ENCODE measurements at places on chromosomes 5 and 9.
A peak's percentile ranks its signal among the peaks of the same experiment; 100 is the strongest.

DNA sequence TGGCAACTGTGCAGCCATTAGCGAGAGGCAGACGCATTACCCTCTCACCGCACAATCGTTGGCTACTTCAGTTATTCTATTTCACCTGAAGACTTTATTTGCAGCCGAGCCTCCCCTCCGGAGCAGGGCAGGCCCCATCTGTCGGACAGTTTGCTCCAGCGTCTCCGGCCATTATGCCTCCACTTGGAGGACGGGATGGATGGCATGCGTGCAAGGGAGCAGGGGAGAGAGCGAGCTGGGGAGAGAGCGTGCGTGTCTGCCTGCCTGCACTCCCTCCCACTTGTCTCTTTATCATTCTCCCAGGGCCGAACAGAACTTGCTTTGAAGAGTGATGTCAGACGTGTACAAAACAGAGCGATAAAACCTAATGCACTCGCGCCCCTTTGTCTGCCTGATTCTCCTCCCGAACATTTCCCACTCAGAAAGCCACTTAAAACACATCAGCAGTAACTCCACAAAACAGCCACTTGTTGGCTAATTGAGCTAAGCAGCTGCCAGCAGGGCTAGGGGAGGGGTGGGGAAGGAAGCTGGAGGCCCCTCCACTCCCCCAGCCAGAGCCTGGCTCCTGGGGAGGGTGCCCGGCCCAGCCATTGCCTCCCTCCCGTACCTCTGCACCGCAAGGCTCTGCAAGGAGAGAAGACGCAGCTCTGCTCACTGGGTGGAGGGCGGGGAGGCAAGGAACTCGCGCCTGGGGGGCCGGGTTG is 43.4 kb upstream of the FUBP3 start:
- peak; percentile 44 for DNase-seq

- DNase-seq = no peak
These were observed 170.7 kb downstream of the CFAP90 start for GRCh38 chr5:7680260-7680659.

DNA sequence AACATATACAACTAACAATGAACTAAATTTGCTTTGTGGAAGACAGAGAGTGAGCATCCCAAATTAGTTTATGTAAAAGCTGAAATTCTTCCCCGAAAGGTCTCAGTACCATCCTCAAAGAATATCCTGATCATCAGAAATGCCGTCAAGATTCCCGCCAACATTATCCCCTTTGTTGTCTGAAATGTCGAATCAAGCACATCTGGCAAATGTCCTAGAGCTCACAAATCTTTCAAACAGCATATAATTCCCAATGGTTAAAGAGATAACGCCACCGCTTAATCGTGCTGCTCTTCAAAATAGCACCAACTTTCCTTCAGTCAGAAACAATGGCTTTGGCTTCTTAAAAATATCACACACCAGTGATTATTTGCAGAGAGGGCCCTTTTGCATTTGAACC is 23.8 kb downstream of the MORN5 start:
- no peak for DNase-seq

- peak; percentile 26 for DNase-seq
These were observed 24.7 kb downstream of the FNBP1 start for GRCh38 chr9:130018265-130018664.

GRCh38 chr9:117268847-117269446 is 145.9 kb downstream of the ASTN2 start:
- no peak for DNase-seq

DNA sequence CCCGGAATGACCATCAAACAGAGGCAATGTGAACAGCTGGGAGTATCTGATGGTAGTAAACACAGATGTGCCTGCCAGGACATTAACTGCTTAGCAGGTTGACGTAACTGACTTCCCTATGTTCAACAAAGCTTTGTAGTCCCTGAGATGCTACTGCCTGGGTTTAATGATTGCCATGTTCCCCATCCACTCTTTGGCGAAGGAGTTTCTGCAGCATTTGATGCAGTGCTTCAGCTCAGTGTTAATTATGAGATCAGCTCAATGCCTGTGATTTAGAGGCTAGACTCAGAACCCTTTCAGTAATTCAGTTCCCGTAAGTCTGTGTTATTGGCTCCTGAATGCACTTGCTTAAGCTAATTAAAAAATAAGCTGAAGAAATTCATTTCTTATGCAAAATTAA is 547.3 kb upstream of the ZNF608 start:
- no peak for DNase-seq

DNA sequence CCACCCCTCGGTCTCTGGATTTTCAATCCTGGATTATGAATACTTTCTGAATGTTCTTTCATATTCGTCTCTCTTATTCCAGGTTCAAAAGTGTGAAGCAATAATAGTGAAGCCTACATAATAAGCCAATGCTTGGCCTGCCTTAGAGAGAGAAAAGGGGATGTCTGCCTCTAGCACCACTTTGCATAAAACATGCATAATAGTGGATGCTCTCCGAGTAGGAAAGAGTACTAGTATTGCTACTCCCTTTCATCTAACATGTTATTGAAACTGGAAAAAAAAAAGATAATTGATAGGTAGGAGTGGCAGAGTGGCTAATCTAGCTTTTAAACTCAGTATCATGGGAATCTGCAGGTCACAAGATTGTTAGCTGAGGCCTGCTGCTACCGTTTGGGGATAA is 158.1 kb downstream of the SPATA31D1 start:
- no peak for DNase-seq

GRCh38 chr5:51829230-51829629 is 446.0 kb downstream of the ISL1 start:
- DNase-seq = no peak

DNA sequence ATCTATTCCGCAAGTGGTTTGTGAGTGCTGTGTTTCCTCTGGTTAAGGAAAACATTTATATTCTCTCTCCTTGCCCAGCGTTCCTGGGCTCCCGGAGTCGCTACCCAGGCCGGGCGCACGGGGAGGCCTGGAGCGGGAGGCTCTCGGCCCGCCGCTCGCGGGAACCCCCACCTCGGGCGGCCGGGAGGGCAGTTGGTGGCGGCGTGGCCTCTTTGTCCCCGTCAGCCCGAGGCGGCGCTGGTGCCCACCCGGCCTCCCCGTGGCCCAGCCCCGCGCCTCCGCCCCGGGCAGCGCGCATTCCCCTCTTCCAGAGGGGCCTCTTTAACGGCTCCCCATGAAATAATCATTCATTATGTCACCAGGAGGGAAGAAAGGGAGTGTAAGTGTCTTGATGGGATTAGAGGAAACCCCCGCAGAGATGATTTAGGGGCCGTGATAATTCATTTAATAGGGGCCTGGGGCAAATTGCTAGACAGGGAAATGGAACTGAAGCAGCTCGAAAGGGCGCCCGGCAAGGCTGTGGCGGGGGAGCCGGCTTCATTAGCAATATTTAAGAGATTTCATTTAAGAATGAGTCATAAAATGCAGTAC is 181.9 kb upstream of the TBCA start:
- DNase-seq = no peak

DNA sequence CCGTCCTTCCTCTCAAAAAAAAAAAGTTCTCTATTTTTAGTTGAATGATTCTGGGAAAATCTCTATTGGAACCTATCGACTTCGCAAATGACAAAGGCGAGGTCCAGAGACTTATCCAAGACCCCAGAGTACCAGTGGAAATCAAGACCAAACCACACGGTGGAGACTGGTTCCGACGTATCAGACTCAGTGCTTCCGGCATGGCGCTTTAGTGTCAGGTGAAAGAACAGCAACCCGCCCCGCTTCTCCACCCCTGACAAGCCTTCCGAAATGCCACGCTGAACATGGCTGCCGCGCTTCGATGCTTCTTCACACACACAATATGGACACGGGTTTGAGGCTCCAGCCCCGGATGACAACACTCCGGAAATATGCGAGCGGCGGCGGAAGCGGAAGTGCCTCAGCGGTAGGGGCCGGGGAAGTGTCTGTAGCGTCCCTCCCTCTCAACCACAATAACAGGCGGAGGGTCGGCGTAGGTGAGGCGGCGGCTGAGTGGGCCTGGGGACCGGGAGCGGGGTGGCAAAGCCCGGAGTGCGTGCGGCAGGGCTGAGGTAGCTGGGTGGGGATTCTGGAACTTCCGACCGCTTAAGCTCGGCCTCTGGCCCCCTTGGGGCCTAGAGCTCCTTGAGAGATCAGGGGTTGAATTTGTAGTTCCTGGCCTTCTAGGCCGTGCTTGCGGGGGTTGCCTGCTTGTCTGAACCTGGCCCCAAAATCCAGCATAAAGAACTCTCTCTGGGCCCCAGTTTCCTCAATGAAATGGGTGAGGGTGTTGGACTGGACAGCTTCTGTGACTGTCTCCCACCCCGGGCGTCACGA is at the start of gene FBXO38:
FBXO38 (plus strand) TSS at position 395 of the 816 bp plus-strand sequence. CDS start 10,819 bp downstream, outside the sequence.
- peak; percentile 96 for DNase-seq

DNA sequence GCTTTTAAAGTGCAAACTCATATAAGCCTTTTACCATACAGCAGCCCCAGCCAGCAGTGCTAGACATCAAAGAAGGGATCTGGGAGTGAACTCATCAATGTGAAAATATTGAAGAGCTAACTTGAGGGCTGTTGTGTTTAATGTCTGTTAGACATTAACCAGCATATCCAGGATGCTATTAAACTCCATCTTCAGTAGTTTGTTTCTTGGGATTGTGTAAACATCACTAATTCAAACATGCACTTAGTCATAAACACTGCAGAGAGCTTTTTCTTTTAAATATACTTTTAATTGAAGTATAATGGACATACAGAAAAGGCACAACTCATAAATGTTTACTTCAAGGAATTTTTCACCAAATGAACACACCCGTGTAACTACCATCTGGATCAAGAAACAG is 81.8 kb downstream of the TMEM252 start:
- no peak for DNase-seq

DNA sequence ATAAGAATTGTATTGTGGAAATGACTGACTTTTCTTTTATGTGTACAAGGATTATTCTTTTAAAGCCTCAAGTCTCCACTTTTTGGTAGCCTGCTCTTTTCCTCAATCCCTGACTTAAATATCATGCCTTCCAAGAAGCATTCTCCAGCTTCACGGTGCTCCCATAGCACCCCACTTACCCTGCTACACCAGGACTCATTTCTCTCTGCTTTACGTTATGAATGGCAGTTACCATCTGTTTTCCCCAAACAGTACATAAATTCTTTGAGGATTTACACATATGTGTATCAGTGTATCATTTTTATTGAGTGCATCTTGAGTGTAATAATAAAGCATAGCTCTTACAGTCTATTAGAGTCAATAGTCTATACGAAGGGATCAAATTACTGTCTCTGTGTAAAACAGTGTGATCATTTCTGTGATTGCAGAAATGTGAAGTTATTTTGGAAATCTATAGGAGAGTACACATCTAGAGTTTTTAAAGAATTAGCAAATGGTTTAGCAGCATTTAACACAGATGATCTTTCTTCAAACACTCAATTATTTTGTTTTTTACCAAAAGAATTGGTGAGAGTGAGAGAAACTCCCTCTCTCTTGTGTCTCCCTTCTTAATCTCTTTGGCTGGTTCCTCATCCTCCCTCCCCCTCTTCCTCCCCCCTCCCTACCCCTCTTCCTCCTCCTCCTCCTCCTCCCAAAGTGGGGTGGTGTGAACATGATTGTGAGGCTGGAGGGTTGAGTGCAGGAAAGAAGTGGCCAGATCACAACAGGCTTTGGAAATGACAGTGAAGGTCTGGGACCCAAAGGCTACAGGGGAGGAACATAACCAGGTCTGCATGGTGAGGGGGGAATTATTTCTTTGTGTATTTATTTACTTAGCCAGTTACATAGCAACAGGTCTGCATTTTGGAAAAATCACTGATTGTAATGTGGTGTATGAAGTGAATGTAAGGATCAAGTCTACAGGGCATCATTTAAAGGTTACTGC is 27.6 kb upstream of the ECM2 start:
- peak; percentile 5 for DNase-seq

- DNase-seq = no peak
These were observed 629.8 kb downstream of the EFNA5 start for GRCh38 chr5:107040907-107041306.

GRCh38 chr5:62138607-62139006 is 167.4 kb upstream of the KIF2A start:
- DNase-seq = no peak

- DNase-seq = no peak
These were observed 947 bp upstream of the MARCHF3 start for GRCh38 chr5:127031147-127031862.

- peak; percentile 42 for DNase-seq
These were observed 11.9 kb downstream of the ROPN1L start for GRCh38 chr5:10453545-10453944.

- DNase-seq = no peak
These were observed 9.1 kb downstream of the EGFL7 start for GRCh38 chr9:136671646-136672430.

- DNase-seq = no peak
These were observed 129.6 kb upstream of the ABCA1 start for GRCh38 chr9:105057551-105057950.

- no peak for DNase-seq
These were observed 243.0 kb upstream of the SLC24A2 start for GRCh38 chr9:20031836-20032235.

GRCh38 chr5:180330810-180331646 is 22.1 kb downstream of the GFPT2 start:
- peak; percentile 94 for DNase-seq

DNA sequence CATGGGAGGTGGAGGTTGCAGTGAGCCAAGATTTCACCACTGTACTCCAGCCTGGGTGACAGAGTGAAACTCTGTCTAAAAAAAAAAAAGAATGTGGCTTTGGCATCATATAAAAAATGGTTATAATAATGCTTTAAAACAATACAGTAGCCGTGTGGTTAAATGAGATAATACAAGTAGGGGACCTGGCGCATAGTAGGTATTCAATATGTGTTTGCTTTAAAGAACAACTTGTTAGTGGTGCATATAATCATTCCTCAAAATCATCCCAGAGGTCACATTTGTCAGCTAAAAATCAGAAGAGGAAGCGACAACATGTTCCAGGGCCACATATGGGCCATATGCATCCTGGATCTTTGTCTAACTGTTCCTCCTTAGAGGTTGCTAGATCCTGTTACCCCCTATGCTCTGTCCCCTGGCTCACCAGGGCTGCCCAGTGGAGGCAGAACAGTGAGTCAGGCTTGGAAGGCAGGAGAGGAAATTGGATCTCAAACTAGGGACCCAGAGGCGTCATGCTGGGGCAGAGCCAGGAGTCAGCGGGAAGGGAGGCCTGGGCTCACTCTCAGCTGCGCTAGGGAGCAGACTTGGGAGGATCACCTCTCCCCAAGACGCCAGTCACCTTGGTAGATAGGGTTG is 27.7 kb downstream of the LHX6 start:
- peak; percentile 36 for DNase-seq

DNA sequence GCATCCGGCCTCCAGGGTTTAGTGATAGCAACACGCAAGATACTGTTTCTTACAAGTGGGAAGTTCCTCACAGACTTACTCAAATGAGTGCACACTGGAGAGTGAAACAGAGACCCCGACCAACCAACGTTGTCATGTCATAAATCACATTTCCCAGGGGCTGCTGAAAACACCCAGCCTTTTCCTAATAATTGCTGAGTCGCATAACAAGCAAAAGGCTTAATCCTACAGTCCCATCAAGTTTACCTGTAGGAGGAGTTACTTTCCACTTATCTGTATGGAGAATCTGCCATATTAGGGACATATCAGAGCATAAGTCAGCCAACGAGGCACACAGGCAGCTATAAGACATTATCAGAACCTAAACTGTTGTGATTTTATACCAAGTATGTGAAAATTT is 156.4 kb upstream of the LHFPL2 start:
- DNase-seq = no peak

GRCh38 chr5:115559524-115559923 is 14.9 kb upstream of the FEM1C start:
- peak; percentile 91 for DNase-seq
